Progenitor cell of endocrine pancreas (in vitro differentiated cells): ENCODE measurements at places on chromosomes 6 and 20.

GRCh38 chr20:51366155-51366886 lies 176.2 kb downstream of the NFATC2 start:
- no peak for DNase-seq
- no peak overlapping the region for H3K27ac ChIP-seq
- H3K4me3 ChIP-seq: no peak overlapping the region
- H3K4me1 ChIP-seq: no peaks in the 10 kb centered on the region
- H3K27me3 ChIP-seq: peaks cover 16% of the 10 kb centered on the region

GRCh38 chr20:56245761-56246160 lies 2.8 kb upstream of the MC3R start:
- peaks cover 1% of the 10 kb centered on the region for H3K36me3 ChIP-seq
- no peak overlapping the region for H3K27ac ChIP-seq
- no peak overlapping the region for H3K4me3 ChIP-seq
- no peaks in the 10 kb centered on the region for H3K4me1 ChIP-seq
- DNase-seq: no peak

GRCh38 chr20:5715071-5715841 lies 34.9 kb upstream of the SHLD1 start:
- no peak overlapping the region for H3K4me3 ChIP-seq
- no peaks in the 10 kb centered on the region for H3K36me3 ChIP-seq
- peaks cover 4% of the 10 kb centered on the region for H3K4me1 ChIP-seq
- DNase-seq: no peak
- no peak overlapping the region for H3K27ac ChIP-seq

GRCh38 chr20:4102381-4102780 lies 87.0 kb upstream of the RNF24 start:
- peaks cover 3% of the 10 kb centered on the region for H3K27me3 ChIP-seq
- H3K27ac ChIP-seq: no peak overlapping the region
- H3K4me1 ChIP-seq: no peaks in the 10 kb centered on the region
- DNase-seq: no peak
- H3K36me3 ChIP-seq: no peaks in the 10 kb centered on the region
